ENCODE measurements at places on chromosomes 2 and 18. TPM values are rescaled to one million over a fixed set of nuclear protein-coding genes. Genes with fewer than 3 reads are reported as not detected.

The IL18R1 gene
- 0.64 TPM for total RNA-seq

DNA sequence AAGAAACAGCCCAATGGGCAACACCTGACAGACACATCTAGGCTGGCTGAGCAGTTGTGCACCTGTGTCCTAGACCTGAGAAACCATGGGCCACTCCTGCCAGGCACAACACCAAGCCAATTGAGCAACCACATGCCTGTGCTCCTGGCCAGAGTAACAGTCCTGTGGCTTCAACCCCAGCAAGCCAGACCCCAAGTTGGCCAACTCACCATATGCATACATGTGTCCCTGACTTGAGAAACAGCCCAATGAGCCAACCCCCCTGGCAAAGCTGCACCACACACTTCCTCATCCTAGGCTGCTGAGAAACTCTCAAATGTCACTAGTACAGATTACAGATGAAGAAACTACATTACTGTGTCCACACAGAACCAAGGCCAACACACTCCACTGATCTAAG is 36.6 kb downstream of the USP34 start:
- no peak for DNase-seq

DNA sequence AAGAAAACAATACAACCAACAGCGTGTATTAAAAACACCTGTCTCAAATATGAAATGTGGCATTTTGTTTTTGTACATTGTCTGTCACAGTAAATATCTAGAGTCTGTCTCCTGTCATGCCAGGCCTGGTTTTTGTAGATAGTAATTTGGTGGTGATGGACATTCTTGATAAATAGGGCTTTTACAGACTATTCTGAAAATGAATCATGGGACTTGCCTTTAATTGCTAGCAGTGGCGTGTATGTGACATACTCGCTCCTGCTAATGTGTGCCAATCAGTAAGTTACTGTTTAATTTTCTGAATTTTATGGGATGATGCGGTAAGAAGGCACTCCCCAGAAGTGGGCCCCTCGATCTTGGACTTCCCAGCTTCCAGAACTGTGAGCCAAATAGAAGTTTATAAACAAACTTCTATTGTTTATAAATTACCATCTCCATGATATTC is 83.7 kb downstream of the TANC1 start:
- peak; percentile 87 for DNase-seq

The PDE11A gene
- total RNA-seq: under 0.01 TPM

Data from fibroblast of villous mesenchyme (primary cell).